ENCODE measurements at places on chromosomes 4 and X.

GRCh38 chr4:84683064-84683850 is 100.3 kb downstream of the CDS1 start:
- DNase-seq = no peak

- DNase-seq = no peak
Measured at GRCh38 chrX:2910109-2910508, 19.0 kb downstream of the ARSD start.

GRCh38 chrX:9591496-9591895 is 126.6 kb downstream of the TBL1X start:
- no peak for DNase-seq

- no peak for DNase-seq
Measured at GRCh38 chr4:170325599-170325998, 235.8 kb upstream of the AADAT start.

- no peak for DNase-seq
Measured at GRCh38 chr4:17376205-17376604, 135.7 kb downstream of the QDPR start.
